ENCODE measurements at places on chromosomes 2 and 18.
A peak's percentile ranks its signal among the peaks of the same experiment; 100 is the strongest.

DNA sequence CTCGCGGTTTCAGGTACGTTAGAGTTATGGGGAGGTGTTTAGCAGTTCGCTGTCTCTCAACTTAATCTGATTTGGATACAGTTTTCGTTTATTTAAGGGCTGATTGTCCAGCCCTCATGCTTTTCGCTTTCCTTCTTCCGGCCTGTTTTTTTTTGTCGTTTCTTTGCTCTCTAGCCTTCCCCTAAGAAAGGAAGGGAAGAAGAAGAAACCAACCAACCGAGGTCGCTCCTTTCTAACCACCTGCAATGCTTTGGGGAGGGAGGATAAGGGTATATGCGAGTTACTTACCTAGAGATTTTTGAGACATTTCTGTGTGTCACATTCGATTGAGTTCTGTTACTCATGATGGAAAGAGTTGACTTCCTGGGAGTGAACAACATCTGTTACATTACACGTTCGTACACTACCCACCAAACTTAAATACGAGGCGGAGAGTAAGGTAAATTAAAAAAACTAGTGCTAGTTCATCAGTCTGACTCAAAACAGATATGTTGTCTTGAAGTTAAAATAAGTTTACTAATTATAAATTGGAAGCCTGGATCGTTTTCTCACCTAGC lies 918 bp downstream of the EIF5B start:
- no peak for DNase-seq

DNA sequence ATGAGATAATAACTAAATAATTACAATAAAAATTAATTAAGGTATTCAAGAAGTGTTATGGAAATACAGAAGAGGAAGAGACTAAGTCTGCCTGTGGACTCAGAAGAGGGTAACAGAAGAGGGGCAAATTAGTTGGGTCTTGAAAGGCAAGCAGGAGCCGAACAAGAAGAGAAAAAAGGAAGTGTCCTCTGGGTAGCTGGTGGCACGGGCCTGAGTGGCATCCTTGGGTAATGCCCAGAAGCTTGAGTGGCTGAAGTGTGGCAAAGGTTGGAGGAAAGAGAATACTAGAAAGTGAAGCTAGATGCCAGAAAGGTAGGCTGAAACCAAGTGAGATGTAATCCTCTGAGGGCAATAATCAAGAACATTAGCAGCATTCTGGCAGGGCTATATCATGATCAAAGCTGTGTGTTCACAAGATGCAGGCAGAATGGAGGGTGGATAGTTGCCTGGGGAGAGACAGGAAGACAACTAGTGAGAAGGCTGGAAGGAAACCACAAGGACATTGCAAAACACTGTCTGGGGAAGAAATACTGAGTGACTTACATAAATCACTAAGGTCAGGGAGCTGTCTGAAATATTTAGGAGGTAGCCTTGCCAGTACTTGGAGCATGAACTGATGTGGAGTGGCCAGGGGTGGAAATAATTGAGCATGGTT lies 16.2 kb downstream of the DOCK10 start:
- DNase-seq, result peak; percentile 22

- DNase-seq, result no peak
Observed at GRCh38 chr2:101704046-101704466, 6.5 kb downstream of the MAP4K4 start.

GRCh38 chr2:112879491-112880041 lies 31.4 kb upstream of the IL37 start:
- no peak for DNase-seq

DNA sequence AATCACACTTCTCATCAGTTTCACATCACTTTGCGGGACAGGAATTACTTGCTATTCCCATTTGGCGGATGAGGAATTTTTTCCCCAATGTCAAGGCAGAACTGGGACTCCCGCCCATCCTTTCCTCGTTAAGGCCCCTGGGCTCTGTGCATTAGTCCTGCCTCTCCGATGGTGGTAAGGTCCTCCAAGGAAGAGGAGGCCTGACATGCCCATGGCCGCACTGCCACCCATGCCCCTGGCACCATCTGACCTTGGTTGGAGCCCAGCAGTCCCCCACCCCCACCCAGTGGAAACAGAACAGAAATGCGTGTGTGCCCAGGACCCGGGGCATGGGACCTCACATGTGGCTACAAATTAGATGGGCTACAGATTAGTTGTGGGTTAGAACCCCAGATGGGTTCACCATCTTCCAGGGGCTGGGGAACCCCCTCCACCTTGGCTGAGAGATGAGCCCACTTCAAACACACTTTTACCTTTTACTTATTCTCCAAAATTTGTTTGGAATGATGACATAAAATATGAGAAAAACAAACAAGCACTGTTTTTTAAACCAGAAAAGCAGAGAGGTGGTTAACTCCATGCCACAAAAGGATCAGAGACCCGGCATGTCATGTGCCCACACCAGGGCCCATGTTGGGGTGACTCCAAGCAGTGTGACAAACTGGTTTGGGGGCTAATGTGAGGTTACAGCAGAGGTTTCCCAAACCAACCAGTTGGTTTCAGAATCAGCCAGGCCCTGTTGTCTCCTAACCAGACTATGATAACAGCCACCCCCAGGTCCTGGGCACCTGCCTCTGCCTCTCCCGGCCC lies 11.0 kb upstream of the DUSP2 start:
- peak; percentile 55 for DNase-seq

All from naive thymus-derived CD8-positive, alpha-beta T cell (primary cell).